ENCODE measurements at places on chromosomes 3 and 15.

- DNase-seq: no peak
These were observed 228.0 kb upstream of the TP63 start for GRCh38 chr3:189403194-189403593.

- no peak for DNase-seq
These were observed 194.0 kb downstream of the TNIK start for GRCh38 chr3:171266034-171266739.

DNA sequence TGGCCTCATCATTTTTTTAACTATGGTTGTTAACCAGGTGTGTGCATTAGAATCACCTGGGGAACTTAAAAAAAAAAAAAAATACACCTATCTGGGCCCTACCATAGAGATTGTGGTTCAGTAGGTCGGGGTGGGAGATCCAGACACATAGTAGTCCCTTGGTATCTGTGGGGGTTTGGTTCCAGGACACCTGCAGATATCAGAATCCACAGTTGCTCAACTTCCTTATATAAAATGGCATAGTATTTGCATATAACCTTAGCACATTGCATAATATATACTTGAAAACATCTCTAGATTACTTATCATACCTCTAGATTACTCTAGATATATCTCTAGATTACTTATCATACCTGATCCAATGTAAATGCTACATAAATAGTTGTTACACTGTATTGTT, 5.0 kb downstream of the IQGAP1 start:
- no peak for DNase-seq

GRCh38 chr15:68022061-68022460, 32.1 kb upstream of the PIAS1 start:
- DNase-seq: no peak

DNA sequence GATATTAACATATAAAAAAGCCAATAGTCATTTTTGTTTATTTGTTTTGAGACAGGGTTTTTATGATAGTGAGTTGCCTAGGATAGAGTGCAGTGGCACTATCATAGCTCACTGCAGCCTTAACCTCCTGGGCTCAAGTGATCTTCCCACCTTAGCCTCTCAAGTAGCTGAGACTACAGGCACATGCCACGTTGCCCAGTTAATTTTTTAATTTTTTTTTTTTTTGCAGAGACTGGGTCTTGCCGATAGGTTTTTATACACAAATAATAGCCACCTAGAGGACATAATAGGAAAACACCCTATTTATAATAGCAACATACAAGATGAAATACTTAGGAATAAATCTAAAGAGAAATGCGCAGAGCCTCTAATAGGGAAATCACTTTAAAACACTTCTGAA, 13.3 kb downstream of the EIF3J start:
- no peak for DNase-seq

GRCh38 chr3:97952872-97953271, 19.4 kb downstream of the RIOX2 start:
- DNase-seq: no peak

- DNase-seq: no peak
These were observed 19.1 kb downstream of the TSEN2 start for GRCh38 chr3:12503126-12503957.

- no peak for DNase-seq
These were observed 14.9 kb upstream of the C3orf22 start for GRCh38 chr3:126573492-126574117.

DNA sequence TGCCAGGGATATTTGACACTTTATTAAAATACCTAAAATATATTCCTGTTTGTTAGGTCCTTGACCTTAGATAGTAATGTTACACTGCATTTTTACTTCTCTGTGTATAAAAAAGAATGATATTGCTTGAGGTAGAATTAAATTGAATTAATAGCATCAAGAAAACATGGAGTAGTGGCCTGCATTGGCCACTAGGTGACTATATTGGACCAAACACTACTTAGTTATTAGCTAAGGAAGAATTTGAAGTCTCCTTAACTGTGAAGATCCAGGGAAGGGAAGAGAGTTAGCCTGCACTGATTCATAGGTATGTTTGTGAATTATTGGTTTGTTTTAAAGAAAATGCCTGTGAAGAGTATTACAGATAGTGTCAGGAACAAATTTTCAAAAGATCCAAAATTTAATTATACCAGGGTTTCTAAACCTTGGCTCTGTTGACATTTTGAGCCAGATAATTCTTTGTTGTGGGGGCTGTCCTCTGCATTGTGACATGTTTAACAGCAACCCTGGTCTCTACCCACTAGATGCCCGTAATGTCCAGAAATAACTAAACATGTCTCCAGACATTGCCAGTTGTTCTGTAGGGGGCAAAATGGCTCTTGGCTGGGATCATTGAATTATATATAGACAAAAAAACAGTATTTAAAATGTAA, 103.6 kb upstream of the THSD4 start:
- DNase-seq: peak; percentile 31

DNA sequence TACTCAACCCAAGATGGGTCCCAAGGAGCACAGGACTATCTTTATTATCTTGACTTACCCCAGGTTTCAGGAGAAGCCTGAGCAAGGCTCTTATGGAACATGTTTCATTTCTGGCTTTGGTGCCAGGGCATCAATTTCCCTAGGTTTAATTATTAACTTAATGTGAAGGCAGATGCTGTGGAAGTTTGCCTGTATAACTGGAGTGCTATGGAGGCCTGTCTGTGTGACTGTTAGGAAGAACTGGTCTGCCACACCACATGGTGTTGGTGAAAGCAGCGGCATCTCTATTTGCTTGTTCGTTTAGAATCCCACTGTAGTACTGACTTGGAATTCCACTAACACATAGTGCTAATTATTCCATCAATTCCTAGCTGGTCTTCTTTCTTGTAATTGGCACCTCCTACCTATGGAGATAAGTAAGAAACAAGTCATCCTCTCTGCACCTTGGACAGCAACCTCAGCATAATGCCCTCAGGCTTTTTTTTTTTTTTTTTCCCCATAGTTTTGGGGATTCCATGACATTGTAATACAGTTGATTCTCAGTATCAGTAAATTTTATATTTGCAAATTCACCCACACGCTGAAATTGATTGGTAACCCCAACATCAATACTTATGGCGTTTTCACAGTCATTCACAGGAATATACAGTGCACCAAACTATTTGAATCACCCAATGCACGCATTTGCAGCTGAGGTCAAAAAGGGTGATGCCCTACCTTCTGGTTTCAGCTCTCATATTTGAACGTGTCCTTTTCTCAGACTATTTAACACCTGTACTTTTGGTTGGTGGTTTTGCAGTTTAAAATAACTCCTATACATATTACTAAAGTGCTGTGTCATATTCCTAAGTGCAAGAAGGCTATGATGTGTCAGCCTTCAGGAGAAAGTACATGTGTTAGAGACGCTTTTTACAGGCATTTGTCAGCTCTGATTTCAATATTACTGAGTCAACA, 772.8 kb upstream of the LMCD1 start:
- DNase-seq: peak; percentile 40

- DNase-seq: no peak
These were observed 11.7 kb downstream of the RBM5 start for GRCh38 chr3:50100386-50100785.

DNA sequence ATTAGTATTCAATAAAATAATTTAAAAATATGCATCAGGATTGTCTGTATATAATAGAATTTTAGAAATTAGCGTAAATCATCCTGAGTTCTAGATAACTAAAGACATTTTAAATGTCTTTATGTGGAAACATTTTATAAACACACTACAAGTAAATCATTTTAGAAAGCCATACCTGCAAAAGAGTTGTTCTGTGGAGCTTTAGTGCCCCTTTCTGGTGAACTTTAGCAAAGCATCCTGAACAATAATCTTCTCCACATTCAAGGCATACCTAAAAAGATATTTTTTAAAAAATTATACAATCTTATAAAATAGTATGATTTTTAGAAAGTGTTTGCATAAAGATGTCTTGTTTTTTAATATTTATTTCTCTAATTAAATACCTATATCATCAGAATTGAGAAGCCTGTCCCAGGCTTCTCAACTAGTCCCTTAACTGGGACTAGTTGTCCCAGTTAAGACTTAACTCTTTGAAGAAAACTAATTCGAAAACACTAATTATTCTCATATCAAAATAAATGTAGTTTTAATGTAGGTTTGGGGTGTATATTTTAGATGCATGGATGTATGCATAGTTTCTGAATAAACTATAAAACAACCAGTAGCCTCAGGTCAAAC, 29.7 kb downstream of the ZBBX start:
- DNase-seq: peak; percentile 37

GRCh38 chr3:165768680-165769079, 68.5 kb downstream of the BCHE start:
- no peak for DNase-seq

DNA sequence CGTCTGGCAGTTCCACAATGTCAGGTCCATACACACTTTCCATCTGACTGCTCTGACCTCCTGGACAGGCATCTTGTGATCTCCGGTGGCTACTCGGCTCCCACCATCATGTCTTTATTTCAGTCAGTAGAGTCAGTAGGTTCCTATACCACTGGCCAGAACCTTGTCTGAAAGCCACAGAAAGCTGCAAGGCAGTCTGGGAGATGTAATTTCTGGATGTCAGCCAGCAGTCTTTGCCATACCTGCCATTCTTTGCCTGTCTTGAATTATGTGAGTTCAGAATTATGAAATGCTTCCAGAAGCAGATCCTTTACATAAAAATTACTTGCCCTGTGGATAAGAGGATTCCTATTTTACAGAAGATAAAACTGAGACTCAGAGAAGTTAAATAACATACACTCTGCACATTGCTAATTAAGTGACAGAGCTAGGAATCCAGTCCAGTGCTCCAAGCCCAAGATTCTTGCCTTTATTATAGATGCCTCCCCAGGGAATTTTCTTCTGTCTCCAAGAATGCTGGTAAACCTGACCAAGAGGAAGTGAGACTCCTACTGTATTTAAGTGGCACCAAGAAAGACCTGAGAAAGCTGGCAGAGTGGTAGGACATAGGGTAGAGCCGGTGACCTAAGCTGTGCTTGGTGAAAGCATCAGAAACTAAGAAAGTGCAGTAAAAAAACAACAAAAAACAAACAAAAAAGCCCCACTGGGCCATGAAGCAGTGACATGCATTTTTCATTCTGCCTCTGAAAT, 75.6 kb downstream of the IQCH start:
- DNase-seq: no peak

GRCh38 chr15:48996276-48996675, 32.6 kb upstream of the SHC4 start:
- DNase-seq: peak; percentile 16

DNA sequence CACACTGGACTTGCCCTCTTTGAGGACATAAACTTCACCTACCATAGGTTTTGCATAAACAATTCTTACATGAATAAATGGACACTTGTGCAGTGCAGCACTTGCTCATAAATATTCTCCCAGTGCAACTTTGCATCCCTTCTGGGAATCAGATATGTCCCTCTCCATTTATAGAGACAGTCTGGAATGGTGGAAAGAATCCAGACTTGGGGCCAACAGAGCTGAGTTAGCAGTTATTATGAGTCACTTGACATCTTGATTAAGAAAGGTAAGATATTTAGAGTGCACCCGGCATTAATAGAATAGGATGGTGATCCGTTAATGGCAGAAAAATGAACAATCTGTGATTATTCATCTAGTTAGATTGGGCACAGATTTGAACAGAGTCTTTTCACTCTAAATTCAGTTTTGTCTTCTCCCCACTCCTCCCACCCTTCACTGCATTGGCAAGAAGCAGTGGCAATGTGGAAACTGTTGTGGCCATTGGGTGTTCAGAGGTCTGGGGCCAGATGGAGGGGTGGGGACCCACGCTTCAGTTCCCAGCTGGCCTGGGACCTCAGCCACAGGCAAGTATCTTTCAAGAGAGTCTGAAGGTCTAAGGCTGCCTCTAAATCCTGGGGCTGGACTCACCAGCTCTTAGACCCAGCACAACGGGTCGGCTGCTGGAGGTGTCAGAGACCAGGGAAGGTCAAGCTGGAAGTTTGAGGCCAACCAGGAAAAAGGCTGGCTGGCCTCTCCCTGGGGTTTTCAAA, 58.9 kb upstream of the KY start:
- peak; percentile 30 for DNase-seq

DNA sequence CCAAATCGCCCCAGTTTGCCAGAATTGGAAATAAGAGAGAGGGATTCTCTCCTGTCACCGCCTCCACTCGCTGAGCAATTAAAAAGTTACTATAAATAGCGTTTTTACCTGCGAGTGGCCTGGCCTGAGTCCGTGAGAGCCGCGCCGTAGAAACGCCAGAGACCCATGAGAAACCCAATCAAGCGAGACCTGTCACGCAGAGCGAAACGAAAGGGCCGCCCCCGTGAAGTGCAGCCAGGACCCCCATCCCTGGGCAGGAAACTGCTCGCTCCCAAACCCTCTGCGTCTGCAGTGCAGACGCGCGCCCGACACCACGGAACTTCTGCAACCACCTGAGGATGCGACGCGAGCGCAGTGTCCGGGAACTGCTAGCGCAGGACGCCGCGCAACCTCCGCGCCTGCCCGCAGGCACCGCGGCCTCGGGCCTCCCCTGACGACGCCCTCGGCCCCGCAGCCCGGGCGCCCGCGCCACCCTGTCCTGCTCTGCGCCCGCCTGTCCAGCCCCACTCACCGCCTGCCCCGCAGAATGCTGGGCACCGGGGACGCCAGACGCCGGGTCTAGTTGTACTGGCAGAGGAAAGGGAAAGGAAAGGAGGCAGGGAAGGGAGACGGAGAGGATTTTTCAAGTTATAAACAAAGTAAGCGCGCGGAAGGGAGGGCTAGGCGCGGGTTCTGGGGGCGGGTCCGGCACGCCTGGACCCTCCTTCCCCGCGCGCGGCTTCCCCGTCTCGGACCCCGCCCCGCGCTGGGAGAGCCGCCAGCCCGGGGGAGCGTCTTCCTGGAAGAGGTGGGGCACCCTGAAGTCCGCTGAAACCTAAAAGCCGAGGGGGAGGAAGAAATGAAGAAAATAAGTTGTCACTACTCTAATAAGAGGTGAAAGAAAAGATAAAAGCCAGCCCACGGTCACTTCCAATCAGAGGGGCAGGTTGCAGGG, at the start of gene PLSCR4:
Gene PLSCR4, minus strand, starts transcription at position 657 of the 934 bp plus-strand sequence. CDS start 29,034 bp downstream, outside the sequence.
- DNase-seq: peak; percentile 66

DNA sequence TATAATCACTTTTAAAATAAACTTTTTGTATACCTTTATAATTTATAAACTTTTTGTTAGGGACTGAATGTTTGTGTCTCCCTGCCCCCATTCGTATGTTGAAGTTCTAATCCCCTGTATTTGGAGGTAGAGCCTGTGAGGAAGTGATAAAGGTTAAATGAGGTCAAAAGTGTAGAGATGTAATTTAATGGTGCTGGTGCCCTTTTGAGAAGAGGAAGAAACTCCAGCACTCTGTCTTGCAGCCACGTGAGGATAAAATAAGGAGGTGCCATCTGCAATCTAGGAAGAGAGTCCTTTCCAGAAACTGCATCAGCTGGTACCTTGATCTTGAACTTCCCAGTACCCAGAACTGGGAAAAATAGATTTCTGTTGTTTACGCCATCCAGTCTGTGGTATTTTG, 106.1 kb upstream of the RGMA start:
- no peak for DNase-seq

All from mesendoderm (in vitro differentiated cells).